ENCODE measurements at places on chromosomes 6 and 20.

DNA sequence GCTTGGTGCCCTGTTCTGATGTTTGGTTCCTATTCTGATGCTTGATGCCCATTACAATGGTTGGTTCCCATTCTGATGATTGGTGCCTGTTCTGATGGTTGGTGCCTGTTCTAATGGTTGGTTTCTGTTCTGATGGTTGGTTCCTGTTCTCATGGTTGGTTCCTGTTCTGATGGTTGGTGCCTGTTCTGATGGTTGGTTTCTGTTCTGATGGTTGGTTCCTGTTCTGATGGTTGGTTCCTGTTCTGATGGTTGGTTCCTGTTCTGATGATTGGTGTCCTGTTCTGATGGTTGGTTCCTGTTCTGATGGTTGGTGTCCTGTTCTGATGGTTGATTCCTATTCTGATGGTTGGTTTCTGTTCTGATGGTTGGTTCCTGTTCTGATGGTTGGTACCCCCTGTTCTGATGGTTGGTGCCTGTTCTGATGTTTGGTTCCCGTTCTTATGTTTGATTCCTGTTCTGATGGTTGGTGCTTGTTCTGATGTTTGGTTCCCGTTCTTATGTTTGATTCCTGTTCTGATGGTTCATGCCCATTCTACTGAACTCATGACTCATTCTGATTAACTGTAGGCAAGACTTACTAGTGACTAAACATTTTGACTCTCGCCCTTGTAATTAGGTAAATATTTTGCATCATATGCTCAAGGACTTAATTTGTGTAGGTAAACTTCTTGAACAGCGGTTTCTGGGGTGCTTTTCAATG lies 146.2 kb downstream of the DLL1 start:
- DNase-seq, result no peak

- DNase-seq, result no peak
Observed at GRCh38 chr20:61042506-61043385, 209.3 kb upstream of the CDH4 start.

- DNase-seq, result no peak
Observed at GRCh38 chr20:44651434-44651683, 140 bp downstream of the ADA start.

DNA sequence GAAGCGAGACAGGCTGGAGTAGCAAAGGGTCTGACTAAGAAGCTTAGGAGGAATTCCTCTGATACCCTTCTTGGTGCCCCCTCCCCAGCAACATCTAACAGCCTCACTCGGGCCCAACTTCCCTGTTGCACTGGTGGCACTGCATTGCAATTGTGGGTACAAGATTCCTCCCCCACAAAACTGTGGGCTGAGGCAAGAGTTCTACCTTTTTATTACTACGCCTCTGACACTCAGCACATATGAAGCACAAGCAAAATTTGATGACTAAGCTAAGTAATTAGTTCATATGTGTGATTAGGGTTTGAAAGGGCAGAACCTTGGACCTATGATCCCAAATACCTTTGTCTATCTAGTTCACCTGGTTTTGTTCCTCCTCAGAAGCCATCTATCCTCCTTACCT lies 83.5 kb downstream of the ZHX3 start:
- no peak for DNase-seq

GRCh38 chr6:54846857-54847674 lies 495 bp downstream of the FAM83B start:
- no peak for DNase-seq

DNA sequence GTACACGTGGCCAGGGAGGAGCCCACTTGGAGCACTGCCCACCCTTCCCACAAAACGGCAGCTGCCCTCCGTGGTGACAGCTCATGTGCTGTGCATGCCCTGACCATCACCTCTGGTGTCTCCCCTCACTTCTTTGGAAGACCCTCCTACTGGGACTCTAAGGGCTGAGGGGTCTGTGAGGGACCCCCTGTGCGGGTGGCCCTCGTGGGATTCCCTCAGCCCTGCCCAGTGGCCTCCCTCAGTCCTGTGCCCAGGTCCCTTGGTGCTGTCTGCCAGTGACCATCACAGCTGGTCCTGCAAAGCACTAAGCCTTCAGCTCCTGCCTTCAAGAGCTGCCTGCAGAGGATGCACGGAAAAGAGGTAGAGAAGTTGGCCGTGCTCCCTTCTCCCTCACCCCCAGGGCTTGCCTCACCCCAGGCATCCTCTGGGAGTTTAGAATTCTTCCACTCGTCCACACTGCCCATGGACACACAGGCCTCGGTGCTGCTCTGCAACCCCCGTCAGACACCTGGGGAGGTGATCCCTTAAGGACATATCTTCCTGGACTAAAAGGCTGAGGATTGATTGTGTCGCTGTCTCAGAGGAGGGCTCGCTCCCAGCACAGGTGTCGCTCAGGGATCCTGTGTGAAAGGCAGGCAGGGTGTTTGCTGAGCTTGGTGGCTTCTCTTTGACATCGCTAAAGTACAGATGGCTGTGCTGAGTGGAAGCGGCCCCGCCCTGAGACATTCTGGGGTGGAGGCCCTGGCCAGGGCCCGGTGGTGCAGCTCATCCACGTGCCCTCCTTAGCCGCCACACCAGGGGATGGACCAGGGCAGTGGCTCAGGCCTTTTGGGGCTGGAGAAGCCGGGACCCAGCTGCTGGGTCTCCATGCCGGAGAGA lies 119.5 kb upstream of the FRMD1 start:
- DNase-seq, result no peak
